Astrocyte of the spinal cord (primary cell): ENCODE measurements at places on chromosomes 2 and 18.
A peak's percentile ranks its signal among the peaks of the same experiment; 100 is the strongest.

DNA sequence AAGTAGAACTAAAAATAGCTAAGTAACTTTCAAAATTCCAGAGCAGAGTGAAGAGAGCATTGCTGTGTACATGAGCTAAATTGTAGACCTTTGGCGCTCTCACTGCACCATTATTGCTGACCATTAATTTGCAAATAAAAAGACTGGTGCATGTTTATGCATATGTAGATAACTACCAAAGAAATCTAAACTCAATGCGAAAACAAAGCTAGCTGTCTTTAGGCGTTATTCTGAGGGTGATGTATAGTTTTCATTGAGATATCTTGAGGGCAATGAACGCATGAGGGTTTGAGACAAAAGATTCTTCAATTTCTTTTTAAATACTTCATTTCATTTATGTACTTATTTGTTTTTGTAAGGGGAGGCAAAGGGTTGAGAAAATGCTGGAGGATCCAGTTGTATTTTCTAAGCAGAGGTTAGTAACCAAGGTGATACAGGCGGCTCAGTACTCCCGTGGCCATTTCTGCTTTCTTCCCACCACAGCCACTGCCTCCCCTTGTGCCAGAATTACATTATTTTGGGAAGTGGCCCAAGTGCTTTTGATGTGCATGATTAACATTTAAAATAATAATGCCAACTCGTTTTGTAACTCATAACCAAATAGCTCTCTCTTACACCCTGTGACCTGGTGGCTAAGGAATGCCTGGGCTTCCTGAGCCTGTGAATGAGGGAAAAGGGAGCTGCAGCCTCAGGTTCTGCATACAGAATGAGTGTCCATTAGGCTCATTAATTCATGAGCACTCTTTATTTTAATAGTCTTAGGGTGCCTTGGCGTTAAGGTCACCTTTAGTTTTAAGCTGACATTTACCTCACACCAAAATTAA, 797.8 kb upstream of the GYPC start:
- no peak for DNase-seq

DNA sequence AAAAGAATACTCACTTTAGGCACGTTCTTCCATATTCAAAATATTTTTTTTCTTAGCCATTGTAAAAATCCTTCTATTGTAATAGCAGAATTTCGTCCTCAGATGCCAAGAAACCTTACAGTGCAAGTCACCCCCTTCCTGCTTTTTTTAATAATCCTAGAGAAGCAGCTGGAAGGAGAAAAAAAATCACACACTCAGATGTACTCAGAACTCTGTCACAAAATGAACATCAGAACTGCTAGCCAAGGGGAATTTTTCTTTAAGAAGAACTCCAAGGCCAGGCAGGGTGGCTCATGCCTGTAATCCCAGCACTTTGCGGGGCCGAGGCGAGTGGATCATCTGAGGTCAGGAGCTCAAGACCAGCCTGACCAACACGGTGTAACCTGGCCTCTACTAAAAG, 127.3 kb upstream of the SPATS2L start:
- DNase-seq, result no peak

DNA sequence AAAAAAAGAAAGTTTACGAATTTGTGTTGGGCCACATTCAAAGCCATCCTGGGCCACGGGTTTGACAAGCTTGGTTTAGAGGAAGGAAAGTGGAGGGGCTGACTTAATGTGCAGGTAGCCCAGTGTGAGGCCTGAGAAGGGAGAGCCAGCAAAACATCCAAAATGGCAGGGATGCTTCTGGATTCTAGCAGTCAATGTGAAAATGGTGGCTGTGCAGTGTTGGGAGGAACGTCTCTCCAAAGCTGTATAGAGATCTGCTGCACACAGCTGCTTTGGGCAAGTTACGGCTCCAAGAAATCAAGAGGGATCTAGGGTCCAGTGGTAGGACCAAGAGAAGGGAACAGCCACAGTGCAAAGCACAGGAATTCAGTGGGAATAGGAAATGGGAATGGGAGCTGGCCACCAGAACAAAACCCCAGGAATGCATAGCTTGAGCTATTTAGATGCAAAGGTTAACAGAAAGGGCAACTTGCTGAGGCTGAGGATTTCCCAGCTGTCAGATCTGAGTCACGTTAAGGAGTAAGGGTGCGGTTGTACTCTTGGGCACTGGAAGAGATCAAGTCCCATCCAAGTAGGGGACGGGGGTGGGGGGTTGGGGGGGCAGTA, 70.6 kb downstream of the B3GNT2 start:
- DNase-seq, result peak; percentile 65

DNA sequence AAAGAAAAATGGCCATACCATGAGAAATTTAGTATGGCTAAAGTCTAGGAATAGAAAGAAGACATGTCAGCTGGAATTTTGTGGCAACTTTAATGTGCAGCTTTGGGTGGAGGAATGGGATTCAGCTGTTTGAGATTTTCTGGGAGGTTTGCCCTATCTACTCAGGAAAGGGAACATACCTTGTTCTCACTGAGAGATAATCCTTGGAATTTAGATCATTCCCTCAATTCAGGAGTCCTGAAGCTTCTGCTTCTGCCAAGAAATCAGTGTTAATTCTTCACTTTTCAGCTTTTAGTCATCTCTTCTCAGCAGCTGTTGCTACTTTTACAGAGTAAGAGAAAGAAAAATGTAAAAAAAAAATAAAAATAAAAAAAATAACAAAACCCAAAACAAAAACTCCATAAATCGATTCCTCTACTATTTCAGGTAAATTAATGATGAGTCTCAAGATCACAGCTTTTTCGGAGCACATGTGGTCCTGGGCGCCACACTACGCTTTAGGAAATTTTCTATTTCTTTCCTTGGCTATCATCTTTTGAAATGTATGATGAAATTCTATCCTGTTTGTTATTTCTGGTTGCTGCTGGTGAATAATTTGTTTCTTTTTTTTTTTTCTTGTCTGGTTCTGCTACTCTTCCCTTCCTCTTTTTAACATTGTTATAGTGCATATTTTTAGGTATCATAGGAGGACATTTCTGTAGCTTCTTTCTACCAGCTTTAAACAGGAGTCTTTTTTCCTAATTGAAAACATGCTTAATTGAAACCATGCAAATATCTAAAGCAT, 18.9 kb upstream of the BAZ2B start:
- DNase-seq, result peak; percentile 25

DNA sequence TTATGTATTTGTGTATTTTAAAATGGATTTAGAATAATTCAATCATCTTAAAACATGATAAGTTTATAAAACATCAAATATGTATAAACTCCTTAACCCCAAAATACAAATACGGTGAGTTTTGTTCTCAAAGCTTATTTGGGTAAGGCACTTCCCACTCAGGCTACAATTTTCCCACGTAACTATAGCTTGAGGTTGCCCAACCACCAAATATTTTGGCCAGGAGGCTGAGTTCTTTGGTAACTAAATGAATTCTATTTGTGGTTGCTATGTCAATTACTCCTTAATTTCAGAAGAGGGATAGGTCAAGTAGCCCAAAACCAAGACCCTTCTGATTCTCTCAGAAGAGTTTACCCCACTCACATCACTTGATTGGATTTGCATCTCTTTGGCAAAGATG, 70.4 kb downstream of the MYL12B start:
- DNase-seq, result no peak
